Activated naive CD4-positive, alpha-beta T cell treated with Interleukin-2 at 50 U/mL for 16 hours (primary cell): ENCODE measurements at places on chromosomes 12 and 14.
A peak's percentile ranks its signal among the peaks of the same experiment; 100 is the strongest.

- DNase-seq: peak; percentile 79
Observed at GRCh38 chr12:8108808-8109398, 14.5 kb upstream of the CLEC4A start.

GRCh38 chr14:71711619-71712018 is 220.6 kb upstream of the RGS6 start:
- no peak for DNase-seq

DNA sequence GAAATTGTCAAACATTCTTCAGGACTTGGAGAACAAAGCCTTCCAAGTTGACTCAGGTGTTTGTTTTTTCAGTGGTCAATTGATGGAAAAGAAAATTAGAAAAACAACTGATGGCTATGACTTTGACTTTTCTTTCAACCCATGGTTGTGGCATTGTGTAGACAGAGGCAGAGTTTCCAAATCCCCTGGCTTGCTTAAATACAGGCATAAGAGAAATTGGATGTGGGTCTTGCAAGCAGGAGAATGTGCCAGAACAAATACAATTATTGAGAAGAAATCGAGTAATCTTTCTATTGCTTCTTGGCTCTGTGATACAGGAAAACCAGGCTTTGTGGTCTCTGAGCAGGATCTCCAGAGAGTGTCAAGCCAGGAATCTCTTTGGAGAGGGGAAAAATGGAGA is 40.9 kb upstream of the FRMD6 start:
- DNase-seq: no peak

GRCh38 chr12:22083167-22083566 is 37.1 kb downstream of the CMAS start:
- peak; percentile 15 for DNase-seq

DNA sequence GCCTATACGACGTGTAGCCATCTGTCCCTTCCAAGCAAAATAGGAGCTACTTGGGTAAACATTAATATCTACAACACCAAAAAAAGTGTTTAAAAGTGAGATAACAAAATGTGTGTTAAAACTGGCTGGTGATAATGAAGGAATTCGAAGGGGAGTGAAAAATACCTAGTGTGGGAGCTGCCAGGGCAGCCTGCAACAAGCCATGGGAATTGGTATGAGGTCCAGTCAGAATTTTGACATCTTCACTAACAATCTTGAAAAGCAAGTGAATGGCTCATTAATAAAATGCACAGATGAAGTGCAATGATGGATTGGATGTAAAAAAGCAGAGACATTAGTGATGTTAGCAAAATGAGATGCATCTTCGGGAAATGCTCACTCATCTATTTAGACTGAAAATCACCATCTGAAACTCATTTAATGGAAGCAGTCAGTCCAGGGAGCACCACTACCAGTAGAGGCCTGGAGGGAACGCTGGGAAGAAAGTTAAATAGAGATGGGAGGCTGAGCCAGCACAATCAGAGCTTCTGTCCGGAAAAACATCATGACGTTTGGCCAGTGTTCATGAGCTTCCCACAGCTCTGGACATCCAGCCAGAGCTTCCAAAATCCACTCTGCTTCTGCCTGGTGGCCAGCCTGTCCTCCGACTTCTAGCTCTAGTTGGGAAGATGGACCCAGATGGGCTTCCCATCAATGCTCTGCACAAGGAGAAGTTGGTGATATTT is 405.0 kb upstream of the TMTC1 start:
- no peak for DNase-seq

DNA sequence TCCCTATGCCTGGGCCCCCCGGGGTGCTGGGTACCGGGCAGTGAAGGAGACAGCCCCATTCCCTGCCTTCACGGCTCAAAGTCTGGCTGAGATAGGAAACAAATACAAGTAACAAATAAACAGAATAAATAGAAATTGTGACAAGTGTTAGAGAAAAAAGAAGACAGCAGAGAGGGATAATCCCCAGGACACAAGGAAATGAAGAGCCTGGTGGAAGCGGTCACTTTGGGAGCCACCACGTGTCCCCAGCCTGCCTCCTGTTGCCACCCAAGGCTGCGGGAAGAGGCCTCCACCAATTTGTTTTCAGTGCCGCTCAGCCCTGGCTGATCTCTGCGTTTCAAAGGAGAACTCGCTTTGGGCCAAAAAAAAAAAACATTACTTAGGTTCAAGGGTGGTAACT is 31.2 kb downstream of the RBM19 start:
- DNase-seq: no peak

DNA sequence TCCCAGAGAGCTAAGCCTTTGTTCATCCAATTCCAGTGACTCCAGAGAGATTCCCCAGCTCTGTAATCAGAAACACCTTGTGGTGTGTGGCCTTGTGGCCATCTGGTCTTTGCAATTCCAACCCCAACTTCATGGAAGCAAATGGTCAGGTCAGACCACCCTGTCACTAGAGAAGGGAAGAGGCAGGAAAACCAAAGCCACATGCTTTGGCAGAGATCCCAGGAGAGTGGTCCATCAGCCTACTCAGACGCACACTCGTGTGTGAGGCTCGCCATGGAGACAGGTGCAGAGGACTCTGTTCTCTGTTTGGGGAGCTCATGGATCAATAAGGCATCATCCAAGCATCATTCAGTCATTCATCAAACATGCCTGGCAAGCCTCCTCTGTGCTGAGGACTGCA is 46.2 kb upstream of the TUNAR start:
- DNase-seq: no peak

- no peak for DNase-seq
Observed at GRCh38 chr12:12626471-12626870, 14.8 kb downstream of the CREBL2 start.

GRCh38 chr12:96354326-96354725 is 45.9 kb downstream of the CDK17 start:
- DNase-seq: no peak

- no peak for DNase-seq
Observed at GRCh38 chr14:78399316-78399889, 229.2 kb downstream of the NRXN3 start.

GRCh38 chr14:100871234-100872186 is 32.0 kb downstream of the RTL1 start:
- no peak for DNase-seq

GRCh38 chr12:66573605-66574004 is 105.3 kb downstream of the GRIP1 start:
- DNase-seq: no peak

GRCh38 chr12:71456316-71456715 is 16.7 kb downstream of the LGR5 start:
- no peak for DNase-seq

DNA sequence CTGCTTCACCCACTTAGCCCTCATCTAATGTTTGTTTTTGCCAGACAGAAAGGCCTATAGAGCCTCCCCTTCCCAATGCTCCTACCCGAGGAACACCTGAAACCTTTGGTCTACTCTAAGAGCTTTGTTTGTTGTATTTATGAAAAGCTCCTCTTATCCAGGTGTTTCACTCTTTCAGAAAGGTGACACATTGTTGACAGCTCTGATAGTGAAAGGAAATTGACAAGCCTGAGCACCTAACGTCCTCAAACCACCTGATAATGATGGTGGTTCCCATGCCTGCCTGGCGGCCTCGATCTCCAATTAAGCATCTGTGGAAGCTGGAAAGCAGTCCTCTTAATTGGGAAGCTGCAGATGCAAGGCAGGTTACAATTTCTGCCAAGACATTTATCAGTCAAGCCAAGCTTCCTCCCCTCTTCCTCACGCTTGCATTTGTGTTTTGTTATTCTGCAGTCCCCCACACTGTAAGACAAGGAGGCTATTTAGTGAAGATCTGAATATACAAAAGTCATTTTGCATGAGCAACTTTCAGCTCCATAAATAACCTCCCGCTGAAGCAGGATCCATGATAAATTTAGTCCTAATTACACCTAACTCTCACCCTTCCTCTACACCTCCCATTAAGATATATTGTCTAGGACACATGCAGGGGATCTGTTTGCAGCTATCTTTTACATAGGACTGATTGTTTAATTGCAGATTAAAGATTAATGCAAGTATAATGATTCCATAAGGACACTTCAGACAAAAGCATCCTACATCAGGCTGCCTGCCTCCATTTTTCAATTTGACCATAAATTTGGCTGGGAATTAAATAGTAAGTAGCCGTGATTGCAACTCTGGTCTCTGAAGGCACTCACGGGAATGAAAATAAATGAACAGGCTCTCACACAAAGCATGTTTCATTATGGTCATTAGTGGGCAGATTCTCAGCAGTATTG is 288.6 kb downstream of the PDZRN4 start:
- DNase-seq: no peak

DNA sequence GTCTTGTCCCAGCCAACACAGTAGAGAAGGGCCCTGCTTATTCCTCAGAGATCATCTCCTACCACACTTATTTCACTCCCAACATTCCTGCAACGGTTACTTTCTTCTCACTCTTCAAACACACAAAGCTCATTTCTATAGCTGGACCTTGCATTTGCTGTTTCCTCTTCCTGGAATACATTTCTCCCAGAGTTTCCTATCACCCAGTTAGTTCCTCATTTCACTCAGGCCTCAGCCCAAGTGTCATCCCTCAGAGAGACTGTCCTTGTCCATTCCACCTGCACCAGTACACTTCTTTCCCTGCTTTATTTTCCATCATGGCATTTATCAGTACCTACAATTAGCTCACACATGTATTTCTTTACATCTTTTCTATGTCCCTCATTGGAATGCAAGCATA is 14.7 kb upstream of the STK38L start:
- no peak for DNase-seq

- DNase-seq: peak; percentile 58
Observed at GRCh38 chr12:6167327-6168280, 32.6 kb upstream of the CD9 start.

DNA sequence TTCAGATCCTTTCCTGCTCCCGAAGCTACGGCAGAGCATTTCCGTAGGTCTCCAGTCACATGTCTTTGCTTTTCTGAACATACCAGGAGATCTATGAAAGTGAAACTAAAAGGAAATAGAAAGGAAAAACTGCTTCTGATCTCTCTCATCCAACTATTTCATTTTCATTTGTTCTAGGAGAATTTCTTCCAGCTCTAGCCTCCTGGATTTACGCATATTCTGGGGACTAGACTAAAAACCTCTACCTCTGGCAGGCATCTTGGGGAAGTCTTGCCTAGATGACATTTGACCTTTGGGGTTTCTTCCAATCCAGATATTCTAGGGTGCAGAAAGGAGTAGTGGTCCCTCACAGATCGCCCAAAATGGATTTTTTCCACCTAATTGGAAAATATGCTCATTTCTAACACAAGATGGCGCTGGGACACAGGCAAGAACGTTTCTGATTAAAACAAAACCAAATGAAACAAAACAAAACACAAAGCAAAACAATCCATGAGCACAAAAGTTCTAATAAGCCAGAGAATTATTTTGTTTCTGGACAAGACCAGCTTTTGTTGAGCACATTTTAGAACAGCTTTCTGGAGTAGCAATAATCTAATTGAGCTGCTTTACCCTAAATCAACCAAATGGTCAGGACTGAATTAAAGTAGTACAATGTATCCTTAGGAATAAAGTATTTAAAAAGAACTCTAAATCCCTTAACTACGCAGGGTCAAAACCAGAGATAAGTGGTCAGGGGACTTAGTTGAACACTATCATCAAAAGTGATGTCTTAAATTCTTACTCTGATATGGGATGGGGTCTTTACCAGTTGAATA is 12.3 kb upstream of the PARP11 start:
- DNase-seq: peak; percentile 21

GRCh38 chr12:69886715-69887114 is 61.7 kb downstream of the MYRFL start:
- DNase-seq: no peak

DNA sequence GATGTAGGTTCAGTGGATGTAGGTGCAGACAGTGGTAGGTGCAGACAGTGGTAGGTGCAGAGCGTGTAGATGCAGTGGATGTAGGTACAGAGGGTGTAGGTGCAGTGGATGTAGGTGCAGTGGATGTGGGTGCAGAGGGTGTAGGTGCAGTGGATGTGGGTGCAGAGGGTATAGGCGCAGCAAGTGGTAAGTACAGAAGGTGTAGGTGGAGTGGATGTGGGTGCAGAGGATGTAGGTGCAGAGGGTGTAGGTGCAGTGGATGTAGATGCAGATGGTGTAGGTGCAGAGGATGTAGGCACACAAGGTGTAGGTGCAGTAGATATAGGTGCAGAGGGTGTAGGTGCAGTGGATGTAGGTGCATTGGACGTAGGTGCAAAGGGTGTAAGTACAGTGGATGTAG is 86.0 kb downstream of the HECTD4 start:
- DNase-seq: no peak

DNA sequence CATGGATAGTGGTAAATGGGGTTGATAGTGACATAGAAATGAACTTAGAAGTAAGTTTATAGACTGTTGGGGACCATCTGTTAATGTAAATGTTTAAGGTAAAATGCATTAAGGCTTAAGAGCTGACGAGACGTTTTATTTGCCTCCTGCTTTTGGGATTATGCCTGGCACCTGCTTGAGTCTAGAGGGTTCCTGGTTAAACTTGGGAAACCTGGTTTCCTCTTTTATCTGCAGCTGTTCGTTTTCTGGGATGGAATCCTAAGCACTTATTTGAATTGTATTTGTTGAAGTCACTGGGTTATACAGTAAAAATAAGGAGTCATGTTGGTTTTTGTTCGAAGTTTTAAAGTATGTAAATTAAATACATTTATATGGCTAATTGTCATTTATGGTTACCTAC is 914.7 kb downstream of the NRXN3 start:
- DNase-seq: no peak

DNA sequence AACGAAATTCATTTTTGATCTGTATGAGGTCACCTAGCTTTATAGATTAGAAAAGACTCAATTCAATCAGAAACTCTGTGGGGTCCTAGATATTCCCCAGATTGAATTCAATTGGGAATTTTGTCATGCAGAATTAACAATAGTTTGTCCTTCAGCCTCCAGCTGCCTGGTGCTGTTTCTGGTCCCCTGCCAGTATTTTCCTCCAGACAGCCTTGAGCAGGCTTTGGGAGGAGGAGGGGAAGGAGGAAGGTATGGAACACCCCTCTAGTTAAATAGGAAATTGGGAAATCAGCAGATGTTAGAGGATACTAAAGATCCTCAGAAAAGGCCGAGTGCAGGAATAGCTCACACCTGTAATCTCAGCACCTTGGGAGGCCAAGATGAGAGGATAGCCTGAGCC is 10.6 kb downstream of the GRIP1 start:
- no peak for DNase-seq

GRCh38 chr14:95875831-95876760 is 536 bp upstream of the TUNAR start:
- no peak for DNase-seq

- no peak for DNase-seq
Observed at GRCh38 chr12:104598342-104599271, 141.9 kb downstream of the CHST11 start.

DNA sequence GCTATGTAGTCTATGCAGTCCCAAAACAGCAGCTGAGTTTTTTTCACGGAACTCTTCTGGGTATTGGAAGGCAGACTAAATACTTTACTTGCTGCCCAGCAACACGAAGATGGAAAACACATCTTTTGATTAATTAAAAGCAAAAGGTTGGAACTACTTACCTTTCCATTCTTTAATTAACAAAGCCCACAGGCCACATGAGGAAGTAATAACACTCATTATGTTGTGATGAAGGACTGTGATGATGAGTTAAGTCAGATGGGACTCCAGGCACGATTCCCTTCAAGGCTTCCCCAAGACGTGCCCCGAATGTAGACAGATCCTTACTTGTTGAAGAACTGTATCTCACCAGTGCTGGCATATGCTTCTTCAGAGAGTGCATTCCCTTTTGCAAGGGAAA is 129.0 kb downstream of the WIF1 start:
- no peak for DNase-seq
